ENCODE measurements at places on chromosomes 1 and 21.

GRCh38 chr1:62070384-62071011 lies 124.2 kb upstream of the L1TD1 start:
- no peak for DNase-seq

DNA sequence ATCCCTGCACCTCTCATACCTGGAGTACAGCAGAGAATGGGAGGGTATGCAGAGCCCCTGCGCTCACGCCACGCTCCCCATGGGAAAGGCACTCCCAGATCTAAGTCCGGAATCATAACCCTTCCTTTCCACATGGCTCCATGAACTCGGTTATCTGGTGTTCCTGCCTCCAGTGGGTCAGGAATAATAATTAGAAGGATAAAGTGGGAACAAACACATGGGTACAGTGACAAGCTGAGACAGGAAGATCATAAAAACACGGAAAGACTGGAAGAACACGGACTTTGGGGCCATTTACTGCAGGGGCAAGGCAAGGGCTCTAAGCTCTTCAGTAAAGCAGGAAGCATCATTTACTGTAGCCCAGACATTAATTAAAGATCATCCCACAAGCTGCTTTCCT lies 48.6 kb downstream of the FOXO6 start:
- no peak for DNase-seq

- DNase-seq: no peak
Measured at GRCh38 chr1:45566722-45567121, 16.1 kb downstream of the AKR1A1 start.

DNA sequence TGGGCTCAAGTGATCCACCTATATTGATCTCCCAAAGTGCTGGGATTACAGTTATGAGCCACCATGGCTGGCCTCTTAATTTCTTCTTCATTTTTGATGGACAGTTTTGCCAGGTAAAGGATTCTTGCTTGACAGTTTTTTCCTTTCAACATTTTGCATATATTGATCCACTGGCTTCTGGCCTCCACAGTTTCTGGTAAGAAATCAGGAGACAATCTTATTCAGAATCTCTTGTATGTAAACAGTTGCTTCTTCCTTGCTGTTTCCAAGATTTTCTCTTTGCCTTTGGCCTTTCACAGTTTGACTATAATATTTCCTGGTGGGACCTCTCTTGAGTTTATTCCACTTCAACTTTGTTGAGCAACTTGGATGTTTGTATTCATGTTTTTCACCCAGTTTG lies 20.1 kb upstream of the KLF18 start:
- DNase-seq: no peak

GRCh38 chr1:204841798-204842197 lies 28.9 kb upstream of the NFASC start:
- no peak for DNase-seq
